Neural crest cell (in vitro differentiated cells): ENCODE measurements at places on chromosomes 4 and X. TPM values are rescaled to one million over a fixed set of nuclear protein-coding genes. Genes with fewer than 3 reads are reported as not detected.

DNA sequence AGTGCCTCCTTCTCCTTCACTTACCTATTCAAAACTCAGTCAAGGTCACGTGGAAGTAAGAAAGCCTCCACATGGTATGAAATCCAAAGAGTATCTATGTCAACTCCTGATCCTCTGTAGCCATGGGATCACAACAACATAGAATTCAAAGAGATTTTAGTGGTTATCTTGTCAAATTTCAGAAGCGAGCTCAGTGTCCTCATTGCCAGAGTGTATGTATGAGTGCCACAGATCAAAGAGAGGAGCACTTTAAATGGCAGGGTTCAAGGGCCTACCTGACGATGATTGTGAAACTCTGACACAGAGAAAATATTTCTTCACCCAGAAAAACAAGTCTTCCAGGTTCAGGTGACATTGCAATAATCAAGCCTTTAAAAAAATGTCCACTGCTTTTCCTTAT lies 1.2 kb upstream of the ACE2 start:
- no peak for DNase-seq

DNA sequence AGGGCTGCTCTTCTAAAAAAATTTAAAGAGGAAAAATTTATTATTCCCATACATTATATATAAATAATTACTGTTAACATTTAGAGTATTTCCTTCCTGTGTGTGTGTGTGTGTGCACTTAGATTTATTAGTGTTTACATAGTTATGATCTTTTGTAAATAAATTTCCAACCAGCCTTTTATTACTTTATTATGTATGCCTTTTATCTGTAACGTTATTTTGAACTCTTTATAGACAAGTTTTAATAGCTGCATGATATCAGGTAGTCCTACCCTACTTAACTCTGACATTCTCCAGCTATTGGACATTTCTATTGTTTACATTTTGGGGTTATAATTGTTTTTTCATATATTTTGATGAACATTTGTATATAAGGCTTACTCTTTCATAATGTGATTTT lies 8.8 kb downstream of the THAP9 start:
- DNase-seq, result no peak

The CT47B1 gene
- total RNA-seq, result not detected in 2 replicates

DNA sequence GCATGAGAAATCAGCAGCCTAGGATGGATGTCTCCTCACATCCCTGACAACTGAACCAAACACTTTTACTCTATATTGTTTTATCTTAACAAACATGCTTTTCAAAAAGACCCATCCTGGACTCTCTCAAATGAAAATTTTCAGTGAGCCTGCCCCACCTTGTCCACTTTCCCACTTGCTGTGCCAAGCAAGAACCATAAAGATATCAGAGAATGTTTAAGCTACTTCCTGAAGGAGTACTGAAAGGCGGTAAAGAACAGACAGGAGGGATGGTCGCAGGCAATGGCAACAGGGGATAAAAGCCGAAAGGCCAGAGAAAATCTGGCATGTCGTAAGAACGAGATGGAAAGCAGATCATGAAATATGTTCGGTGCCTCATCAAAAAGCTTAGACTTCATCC lies 10.5 kb downstream of the APBB2 start:
- no peak for DNase-seq

DNA sequence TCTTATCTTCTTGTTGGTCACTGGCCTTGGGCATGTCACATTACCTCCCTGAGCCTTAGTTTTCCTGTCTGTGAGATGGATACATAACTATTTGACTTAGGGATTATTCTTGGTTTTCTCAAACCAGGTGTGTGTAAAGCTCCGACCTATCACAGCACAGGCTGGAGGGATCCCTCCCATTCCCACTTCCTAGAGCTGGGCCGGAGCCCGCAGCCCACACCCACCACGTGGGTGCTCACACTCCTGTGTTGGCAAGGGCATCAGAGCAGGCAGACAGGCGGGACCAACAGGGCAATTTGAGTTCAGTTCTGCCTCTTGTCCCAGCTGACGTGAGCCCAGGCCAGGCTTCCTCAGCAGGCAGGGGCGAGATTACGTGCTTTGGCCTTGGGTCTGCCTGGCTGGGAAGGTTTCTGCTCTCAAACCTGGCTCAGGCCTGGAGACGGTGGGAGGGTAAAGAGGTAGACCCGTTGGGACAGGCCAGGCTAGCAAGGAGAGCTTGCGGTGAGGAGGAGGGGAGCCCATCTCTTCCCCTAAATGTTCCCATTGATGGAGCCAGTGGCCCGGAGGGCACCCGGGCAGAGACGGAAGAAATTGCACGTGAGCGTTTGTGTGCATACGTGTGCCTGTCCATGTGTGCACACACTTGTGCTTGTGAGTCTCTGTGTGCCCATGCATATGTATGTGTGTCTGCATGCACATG lies 734 bp upstream of the SH3TC1 start:
- DNase-seq, result no peak

The AWAT2 gene
- not detected in 2 replicates for total RNA-seq

The MAGEB17 gene
- 0.30 TPM in 1 of 2 replicates, not detected in the other for total RNA-seq

- DNase-seq, result no peak
These were observed 99.5 kb downstream of the COX18 start for GRCh38 chr4:72969976-72970375.

The SEC31A gene
- total RNA-seq, result 137 and 166 TPM in 2 replicates

The PASD1 gene
- not detected in 2 replicates for total RNA-seq

DNA sequence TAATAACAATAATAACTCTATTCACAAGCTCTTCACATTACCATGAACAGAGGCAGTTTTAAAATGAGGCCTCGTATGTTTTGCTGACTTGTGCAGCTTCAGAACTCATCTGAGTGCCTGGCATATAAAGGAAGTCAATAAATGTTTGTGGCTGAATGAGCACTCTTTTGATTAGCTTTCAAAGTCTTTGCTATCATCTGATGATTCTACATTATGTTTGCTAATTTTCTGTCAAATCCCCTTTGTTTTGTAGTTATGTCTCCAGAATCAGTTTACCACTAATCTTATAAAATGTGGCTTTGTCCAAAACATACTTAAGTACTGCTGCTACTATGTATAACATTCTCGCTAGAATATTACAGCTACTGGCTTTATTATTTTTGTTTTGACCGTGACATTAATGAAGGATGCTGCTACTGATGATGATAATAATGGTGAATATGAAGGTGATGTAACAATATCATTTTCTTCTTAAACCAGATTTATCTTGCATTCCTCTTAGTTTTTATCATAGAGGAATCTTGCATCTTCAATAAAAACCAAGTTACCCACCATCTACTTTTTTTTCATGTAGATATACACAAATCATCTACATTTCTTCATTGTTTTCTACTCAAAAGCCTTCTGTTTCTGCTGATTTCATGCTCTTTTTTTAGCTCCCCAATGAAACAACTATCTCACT lies 384.5 kb downstream of the NAF1 start:
- no peak for DNase-seq

GRCh38 chrX:54423161-54423888 lies 16.9 kb upstream of the TSR2 start:
- DNase-seq, result no peak
